Chondrocyte (in vitro differentiated cells): ENCODE measurements at places on chromosomes 5 and 9.
A peak's percentile ranks its signal among the peaks of the same experiment; 100 is the strongest.

- no peak for DNase-seq
Observed at GRCh38 chr5:109786206-109786855, 96.6 kb downstream of the MAN2A1 start.

DNA sequence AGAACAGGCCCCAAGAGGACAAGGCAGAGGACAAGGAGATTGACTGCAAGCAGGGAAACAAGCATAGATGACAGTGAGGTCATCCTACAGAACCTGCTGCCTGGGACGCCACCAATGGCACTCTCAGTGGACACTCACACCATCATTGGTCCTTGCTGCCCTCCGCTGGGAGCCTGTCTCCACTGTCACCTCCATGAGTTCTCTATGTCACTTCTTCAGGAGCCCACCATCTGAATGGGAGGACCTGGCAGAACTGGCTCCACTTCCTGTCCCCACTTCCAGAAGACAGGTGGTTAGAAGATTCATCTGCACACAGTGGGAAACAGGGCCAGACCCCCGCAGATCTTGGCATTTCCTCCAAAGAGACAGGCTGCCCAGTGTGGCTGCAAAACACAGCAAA lies 188.9 kb downstream of the HSD17B3 start:
- DNase-seq: no peak

GRCh38 chr9:101337237-101337636 lies 47.6 kb downstream of the BAAT start:
- DNase-seq: no peak

DNA sequence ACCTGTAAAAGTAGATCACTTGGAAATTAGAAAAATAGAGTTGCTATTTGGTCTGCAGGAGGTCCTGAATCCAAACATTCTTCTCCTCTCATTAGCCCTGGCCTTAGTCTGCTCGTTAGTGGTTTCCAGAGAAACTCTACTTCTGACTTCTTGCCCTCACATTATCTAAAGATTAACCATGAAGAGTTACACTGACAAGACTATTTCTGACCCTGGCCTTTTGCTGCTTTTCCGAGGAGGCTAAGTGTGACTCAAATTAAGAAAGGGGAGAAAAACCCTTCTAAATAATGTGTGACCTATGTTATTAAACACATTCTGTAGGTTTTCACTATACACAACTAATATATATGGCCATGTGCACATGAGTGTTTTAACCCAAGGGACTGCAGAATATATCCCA lies 302.4 kb downstream of the RAB3C start:
- DNase-seq: no peak

GRCh38 chr5:66596636-66597182 lies 516 bp downstream of the MAST4 start:
- no peak for DNase-seq

DNA sequence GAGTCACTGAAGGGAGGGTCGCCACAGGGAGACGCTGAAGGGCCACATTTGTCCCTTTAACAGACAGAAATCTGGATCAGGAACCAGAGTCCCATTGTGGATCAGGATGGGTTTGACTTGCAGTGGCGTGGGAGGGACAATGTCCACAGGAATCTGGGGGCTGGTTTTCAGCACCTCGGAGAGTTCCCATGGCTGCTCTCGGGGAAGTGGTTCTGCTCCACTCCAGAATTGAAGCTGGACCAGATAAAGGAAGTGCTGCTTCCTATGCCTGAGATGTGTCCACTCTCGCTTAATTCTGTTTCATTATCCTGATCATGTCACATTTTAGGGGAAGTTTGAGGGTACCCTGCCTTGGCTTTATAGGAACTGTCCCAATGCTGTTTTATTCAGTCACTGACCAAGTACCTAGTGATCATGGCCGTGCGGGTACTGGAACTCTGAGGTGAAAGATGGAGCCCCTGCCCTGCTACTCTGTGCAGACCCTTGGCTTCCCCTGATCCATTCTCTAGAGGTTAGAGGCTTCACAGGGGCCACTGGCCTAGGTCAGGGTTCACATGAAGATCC lies 28.7 kb downstream of the ENHO start:
- no peak for DNase-seq

- no peak for DNase-seq
Observed at GRCh38 chr9:91865041-91865440, 85.0 kb downstream of the ROR2 start.

- no peak for DNase-seq
Observed at GRCh38 chr9:133636902-133637301, 739 bp downstream of the DBH start.

DNA sequence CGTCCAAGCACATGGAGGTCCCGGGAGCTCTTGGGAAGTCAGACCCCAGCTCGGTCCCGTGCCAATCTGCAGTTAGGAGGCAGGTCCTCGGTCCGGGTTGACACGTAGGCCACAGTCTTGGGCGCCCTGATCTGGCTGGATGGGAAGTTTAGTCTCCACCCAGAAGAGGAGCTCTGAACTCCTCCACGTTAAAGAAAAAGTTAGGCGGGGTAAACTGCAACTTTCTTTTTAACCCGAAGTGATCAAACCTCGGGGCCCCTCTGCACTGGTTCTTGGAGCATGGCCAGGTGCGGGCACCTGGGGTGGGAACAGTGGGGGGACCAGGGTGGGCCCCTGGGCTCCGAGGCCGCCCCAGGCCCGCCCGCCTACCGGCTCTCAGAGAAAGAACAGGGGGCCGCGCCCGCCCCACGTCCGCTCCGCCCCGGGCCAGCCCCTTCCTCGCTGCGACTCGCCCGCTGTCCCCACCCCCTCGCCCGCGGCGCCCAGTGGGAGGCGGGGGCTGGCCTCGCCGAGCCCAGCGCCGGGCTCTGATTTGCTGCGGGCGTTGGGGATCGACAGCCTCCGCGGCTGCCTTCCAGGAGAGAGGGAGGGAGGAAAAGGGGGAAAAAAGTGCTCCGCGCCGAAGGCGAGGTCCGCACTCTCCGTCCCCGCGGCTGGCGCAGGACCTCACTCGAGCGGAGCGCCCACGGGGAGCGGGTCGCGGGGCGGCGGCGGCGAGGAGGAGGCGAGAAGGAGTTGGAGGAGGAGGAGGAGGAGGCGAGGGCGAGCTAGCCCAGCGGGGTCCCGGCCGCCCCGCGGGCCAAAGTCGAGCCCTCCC lies at the start of gene COL5A1:
Gene COL5A1, plus strand, starts transcription at position 631 of the 817 bp plus-strand sequence. CDS start 385 bp downstream, outside the sequence.
- DNase-seq: no peak

DNA sequence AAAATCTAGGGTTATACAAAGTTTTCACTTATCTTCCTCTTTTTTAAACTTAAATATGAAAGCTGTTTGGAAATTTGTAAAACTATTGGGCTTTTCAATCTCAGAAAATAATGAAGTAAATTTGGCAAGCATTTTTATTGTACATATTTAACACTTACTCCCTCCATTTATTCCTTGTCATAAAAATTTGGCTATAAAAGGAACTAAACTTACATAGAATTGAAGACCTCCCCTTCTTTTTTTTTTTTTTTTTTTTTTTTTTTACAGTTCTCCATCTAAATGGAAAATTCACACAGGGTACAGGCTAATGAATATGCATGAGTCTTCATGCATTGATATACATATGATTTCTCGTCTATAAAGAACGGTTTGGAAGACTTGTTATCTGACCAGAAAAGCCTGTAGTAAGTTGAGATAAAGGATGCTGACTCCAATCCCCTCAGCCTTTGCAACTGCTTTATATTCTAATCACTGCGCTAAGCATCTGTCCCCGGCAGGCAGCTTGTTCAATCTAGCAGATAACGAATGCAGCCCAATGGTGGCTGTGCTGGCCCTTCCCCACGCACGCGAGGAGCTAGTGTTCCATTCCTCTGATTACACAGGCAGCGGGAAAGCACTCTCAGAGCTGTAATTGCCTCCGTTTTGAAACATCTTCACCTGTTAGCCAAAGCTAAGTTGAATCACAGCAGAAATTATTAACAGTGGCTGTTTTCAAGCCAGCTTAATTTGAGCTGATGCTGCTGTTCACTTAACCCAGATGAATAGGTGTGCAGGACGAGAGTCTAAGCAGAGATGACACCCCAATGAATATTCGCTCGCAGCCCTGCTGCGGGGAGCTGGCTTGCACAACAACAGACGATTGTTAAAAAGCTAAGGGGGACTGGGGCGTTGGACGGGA lies 453.8 kb upstream of the ZNF608 start:
- DNase-seq: no peak

DNA sequence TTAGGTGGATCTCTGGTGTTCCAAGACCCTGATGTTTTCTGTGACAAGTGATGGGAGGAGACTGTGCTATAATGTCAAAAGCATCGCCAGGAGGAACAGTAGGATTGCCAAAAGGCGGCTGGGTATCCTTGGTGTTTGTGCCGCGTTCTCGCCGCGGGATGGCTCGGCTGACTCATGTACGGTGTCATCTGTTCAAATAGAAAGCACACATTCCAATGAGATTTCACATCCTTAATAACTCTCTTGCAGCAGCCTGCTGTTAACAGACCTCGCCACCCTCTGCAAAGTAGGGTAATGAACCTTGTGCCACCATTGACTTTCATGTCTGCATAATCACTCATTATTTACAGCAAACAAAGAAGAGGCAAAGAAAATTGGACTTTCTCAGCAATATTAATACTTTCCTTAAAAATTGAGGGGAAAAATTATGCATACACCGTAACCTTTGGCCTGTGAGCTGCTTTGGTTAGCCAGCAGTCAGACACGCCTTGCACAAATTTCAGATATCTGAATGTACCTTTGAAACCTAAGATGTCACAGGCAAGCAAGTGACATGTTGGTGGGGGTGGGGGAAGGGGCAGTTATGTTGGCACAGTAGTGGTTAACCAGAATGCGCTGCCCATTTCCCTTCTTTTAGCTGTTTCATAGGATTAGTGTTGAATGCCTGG lies 289.4 kb downstream of the EFNA5 start:
- DNase-seq: no peak

- DNase-seq: no peak
Observed at GRCh38 chr9:99054581-99054980, 50.3 kb upstream of the TGFBR1 start.

GRCh38 chr5:88845081-88845697 lies 37.8 kb downstream of the MEF2C start:
- DNase-seq: no peak

DNA sequence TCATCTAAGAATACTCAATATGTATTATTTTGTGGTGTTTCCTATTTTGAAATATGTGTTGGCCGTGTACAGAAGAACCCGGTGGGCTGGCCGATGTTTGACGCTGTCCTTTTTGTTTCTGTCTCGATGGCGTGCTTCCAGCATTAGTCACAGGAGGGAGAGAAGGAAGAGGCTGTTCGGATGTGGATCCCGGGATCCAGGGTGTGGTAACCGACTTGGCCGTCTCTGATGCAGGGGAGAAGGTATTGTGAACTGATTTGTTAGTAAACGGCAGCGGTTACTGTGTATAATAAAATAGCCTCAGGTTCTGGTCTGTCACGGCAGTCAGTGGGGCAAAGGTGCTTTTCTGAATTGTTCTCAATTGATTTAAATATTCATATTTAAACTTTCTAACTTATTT lies 275.0 kb downstream of the ARHGEF28 start:
- DNase-seq: no peak

DNA sequence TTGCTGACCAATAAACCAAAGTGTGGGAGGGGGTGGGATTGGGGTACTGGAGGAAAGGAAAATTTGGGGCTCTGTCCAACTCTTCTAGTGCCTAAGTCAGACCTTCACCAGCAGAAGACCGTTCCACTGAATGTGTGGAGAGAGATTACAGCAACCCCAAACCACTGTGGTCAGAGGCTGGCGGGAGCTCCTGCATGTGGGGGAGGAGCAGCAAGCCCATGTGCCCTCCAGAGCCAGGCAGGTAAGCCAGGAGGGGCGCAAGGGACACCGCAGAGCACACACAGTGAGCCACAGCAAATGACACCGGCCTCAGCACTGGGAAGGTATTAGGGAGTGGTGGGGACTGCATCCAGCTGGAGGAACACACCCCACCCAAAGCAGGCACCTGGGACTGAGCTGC lies 62.9 kb downstream of the SMIM23 start:
- DNase-seq: no peak

DNA sequence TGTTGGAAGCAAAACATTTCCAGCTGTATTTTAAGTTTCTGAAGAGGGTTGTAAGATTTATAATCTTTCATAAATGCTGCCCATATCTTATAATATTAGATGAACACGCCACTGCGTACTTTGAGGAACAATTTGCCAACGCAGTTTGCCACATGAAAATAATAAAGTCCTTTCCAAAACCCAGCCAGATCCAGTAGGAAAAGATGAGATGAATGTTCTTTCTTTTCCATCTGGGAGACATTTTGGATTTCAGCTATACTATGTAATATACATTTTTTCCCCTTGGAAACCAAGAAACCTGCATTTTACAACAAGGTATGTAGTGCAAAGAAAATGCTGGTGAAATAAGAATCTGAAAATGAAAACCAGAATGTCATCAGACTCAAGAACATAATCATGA lies 125.4 kb downstream of the NFIB start:
- DNase-seq: no peak

- no peak for DNase-seq
Observed at GRCh38 chr5:66840511-66841013, 244.4 kb downstream of the MAST4 start.

DNA sequence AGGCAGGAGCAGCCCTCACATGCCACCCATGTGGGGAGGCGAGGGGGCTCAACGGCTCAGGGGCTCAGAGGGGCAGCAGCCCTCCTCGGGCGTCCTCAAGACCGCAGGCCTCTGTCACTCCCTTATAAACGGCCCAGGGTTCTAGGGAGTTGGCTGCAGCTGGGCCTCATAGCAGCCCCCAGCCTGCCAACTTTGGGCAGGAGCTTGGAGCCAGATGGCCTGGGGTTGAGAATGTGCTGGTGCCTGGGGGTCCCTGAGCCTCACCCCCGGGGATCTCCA lies 51.0 kb upstream of the RNU6ATAC start:
- peak; percentile 39 for DNase-seq

DNA sequence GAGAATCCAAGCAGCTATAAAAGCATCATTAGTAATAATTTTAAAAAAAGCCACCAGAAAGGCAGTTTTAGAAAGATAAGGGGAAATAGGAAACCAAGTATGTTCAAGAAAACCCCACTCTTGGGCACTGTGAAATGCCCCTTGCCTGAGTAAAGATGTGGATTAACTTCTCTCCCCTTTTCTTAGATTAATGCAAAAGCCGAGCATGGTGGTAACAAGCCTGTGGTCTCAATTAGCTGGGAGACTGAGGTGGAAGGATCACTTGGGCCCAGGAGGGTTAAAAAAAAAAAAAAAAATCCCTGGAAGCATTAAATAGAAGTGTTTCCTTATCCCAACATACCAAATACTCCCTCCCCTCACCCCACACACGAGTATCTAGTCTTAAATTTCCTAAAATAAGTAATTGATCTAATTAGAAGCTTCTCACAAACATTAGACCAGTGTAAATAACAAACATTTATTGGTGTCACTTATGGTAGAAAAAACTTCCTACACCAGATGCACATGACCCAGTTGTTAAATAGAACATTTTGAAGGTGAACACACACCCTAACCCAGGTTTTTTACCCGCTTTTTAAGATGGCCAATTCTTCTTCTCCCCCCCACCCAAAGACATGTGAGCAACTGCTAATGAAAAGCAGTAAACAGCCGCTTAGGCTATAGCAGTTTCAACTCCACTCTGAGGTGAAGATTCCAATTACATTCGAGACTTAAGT lies 5.2 kb downstream of the HSPA5 start:
- DNase-seq: no peak

DNA sequence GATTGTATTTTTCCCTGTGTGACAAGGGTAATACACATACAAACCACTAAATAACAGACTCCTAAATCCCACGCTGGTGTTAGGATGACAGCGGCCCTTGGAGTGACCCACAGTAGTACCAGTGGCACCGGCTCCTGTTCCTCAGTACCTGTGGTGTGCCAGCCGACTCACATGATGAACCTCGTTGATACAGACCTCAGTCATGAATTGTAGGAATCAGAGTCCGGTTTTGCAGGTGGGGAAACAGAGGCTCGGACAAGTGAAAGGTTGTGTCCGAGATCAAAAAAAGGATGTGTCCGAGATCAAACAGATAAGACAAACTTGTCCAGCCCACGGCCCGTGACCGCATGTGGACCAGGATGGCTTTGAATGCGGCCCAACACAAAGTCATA lies 78.0 kb downstream of the AMBP start:
- DNase-seq: no peak
